ENCODE measurements at places on chromosomes 7 and 10.

GRCh38 chr7:148084138-148084537, 506.4 kb upstream of the C7orf33 start:
- no peak for DNase-seq

GRCh38 chr10:93077860-93078337, 4.2 kb downstream of the CYP26A1 start:
- DNase-seq = no peak

DNA sequence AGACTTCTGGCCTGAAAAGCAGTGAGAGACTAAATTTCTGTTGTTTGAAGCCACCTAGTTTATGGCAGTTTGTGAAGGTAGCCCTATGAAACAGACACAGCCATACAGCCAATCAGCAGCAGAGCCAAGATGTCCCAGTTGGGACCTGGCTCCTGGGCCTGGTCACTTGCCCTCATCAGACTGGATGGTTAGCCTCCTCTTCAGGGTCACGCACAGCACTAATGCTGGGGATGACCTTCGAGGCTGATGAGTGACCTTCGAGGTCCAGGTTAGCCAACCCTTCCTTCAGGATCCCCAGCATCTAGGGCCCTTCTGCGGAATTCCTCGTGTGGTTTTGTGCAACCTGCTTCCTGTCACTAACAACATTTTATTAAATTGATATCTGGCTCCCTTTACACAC, 229.7 kb downstream of the FANK1 start:
- no peak for DNase-seq

DNA sequence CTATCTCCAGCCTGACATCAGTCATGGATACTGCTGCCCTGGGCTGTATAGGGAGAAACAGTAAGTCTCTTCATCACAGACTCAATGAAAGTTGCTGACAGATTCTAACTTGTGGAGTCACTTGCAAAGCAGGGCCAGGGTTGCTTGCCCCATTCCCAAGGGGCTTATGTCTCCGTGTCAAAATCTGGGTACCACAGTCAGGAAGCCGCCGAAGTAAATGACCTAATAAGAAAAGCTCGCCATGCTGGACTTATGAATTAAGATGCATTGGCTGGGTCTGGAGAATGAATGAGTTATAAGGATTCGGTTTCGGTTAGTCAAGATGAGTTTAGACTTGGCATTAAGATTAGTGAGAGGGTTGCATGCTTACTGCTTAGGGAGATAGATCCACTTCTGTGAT, 10.8 kb upstream of the OR6V1 start:
- DNase-seq = no peak

GRCh38 chr7:27835376-27835775, 95.4 kb downstream of the TAX1BP1 start:
- DNase-seq = no peak

GRCh38 chr10:12482587-12482986, 133.2 kb downstream of the CAMK1D start:
- DNase-seq = no peak

DNA sequence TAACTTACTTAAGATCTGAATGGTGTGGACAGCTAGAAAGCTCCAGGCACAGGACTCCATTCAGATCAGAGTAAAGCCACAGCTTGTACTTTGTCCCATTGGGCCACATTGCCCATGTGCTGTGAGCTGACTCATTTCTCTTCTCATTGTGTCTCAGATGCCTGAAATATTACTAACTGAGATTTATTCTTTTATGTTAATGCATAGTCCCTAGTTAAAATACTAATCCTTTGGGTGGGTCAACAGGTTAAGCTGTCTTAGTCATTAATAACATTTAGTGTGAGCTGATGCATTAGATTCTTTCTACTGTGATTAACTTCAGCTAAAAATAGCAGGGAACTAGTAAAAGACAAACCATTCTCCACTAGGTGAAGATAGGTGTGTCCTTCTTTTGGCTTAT, 104.7 kb upstream of the ARMC3 start:
- DNase-seq = no peak

- no peak for DNase-seq
Observed at GRCh38 chr7:67206452-67206851, 209.8 kb downstream of the TYW1 start.

DNA sequence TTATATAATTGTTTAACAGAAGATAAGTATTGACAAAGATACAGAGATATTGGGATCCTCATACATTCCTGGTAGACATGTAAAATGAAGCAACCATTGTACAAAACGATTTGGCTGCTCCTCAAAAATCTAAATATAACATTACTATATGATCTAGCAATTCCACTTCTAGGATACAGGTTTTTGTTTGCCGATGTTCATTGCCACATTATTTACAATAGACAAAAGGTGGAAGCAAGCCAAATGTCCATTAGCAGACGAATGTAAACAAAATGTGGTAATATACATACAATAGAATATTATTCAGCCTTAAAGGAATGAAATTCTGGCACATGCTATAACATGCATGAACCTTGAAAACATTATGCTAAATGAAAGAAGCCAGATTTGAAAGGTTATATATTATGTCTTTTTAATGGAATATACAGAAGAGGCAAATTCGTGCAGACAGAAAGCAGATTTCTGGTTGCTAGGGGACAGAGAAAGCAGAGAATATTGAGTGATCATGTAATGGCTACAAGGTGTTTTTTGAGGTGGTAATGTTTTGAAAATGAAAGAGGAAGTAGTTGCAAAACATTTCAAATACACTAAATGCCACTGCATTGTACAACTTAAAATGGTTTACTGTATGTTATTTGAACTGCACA, 44.9 kb downstream of the POLR1F start:
- DNase-seq = no peak

DNA sequence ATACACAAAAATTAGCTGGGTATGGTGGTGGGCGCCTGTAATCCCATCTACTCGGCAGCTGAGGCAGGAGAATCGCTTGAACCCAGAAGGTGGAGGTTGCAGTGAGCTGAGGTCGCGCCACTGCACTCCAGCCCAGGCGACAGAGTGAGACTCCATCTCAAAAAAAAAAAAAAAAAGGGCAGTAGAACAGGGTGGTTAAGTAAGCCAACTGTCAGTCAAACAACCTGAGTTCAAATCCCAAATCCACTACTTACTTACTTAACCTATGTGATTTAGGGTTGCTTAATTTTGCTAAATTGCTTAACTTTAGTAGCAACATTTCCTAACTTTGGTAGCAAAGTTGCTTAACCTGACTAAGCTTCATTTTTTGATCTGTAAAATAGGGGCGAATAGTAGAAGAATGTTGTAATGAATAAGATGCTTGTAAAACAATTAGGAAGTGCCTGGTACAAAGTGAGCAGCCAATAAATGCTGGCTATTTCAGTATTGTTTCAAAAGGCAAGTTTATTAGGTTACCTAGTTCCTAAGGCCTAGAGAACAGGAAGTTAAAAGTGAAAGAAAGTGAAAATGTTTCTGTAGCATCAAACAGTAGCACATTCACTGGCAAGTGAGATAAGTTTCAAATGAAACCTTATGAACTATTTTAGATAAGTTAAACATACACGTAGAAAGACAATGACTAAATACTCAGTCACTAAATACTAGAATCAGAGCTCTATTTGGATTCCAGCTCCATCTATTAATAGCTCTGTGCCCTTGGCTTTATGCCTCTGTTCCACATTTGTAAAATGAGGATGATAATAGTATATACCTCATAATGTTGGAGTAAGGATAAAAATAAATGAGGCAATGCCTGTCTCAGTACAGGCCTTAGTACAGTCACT, 64.3 kb downstream of the HOXA1 start:
- no peak for DNase-seq

- DNase-seq = no peak
Observed at GRCh38 chr10:17427666-17428350, 26.6 kb downstream of the ST8SIA6 start.

DNA sequence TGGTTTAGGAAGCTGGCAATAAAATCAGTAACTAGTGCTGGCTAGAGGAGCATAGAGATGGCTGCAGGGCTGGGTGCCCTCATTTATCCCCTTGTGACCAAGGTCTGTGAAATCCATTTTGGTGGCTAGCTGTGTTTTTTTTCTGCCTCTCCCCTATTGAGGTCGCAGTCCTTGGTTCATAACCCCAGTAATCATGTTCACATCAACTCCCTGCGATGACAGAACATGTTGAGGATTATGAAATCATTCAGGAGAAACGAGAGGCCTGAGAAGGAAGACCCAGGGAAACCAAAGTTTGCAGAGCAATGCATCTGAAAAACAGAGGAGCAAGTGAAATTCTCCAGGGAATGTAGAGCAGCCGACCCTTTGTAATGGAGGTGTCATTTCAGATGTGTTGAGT, 126.9 kb downstream of the TACC2 start:
- no peak for DNase-seq

DNA sequence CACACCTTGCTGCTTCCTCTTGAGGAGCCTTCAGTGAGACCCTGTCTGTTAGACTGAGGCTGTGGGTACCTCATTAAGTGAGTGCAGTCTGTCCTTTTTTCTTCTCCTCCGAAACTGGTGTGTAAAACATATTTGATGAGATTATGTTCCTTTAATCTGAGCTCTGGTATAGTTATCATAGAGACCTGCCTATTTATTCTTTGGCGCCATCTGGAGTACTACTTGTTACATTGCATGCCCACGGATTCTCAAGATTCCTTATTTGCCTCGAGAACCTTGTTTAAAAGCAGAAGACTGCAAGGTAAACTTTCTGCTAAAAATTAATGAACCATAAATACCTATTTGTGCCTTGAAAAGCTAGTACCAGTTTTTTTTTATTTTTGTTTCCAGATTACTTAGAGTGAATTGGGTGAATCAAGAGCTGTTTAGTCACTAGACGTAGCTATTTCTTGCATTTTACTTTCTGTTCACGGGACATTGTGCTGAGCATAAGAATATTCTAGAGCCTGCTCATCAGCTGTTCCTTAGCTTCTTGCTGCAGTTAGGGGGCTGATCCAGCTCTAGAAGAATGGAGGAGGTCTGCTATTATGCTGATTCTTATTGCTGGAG, 16.9 kb upstream of the STMP1 start:
- no peak for DNase-seq

DNA sequence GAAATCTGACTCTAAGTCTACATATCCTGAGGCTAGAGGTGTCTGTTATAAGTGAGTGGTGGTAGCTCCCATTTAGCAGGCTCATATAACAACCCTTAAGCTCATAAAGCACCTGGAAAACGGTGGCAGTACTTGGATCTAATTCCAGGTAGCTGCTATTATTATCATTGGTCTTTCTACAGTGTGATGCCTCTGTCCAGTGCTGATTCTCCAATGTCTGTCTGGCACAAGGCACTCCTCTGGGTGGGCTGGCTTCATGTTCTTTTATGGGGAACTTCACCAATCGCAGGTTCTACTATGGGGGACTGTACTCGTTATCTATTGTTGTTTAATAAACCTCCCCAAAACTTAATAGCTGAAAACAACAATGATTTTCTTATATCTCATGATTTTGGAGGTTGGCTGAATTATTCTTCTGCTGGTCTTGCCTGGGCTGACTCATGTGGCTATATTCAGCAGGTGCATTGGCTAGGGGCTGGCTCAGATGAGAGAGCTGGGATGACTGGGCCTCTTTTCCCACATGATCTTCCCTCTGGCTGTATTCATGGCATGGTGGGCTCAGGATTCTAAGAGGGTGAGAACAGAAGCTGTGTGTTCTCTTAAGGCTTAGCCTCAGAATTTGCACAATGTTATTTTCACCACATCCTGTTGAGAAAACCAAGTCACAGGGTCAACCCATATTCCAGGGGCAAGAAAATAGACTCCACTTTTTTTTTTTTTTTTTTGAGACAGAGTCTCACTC, 93.0 kb upstream of the PCGF5 start:
- DNase-seq = no peak

- DNase-seq = no peak
Observed at GRCh38 chr7:155363852-155364600, 66.3 kb downstream of the INSIG1 start.

DNA sequence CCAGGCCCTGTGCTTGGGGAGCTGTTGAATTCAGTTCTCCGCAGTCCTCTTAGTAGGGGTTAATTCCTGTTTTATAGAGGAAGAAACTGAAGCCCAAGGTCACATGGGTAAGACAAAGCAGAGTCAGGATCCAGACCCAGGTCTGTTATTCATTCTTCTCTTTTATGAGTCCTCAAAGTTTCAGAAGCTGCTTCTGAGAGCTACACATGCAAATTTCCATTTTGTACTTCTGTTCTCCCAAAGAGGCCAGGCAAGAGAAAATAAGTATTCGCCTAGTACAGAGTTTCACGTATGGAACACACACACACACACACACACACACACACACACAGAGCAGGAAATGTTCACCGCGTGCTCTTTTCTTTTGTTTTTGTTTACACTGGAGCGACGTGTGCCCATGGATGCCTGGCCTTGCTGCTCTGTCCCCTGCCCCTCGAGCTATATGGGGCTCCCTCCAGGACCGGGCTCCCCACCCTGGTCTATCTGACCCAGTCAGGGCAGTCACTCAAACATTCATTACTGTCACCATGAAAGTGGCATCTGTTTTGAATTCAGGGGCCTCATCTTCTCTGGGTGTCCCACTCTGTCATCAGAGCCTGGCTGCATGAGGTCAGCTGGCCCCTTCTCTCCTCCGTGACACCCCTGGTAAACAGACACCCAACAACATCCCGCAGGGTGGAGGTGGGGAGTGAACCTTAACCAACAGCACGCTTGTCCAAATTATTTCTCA, 84.4 kb downstream of the TNS3 start:
- DNase-seq = no peak

DNA sequence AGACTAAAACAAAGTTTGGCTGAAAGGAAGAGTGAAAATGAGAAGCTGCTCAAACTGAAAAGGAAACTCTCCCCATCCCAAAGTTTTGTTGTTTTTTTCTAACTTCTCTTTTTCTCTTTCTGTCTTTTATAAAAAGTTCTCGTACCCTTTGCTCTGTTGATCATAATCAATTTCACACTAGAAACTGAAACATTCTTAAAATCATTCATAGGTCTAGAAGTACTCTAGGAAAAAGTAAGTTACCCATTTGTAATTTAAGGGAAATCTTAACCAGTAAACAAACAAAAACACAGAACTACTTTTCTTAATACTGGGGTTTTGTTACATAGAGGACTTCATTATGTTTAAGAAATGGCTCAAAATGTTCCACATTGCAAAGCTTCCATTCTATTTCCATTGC, 339.8 kb downstream of the SEMA3D start:
- DNase-seq = no peak

DNA sequence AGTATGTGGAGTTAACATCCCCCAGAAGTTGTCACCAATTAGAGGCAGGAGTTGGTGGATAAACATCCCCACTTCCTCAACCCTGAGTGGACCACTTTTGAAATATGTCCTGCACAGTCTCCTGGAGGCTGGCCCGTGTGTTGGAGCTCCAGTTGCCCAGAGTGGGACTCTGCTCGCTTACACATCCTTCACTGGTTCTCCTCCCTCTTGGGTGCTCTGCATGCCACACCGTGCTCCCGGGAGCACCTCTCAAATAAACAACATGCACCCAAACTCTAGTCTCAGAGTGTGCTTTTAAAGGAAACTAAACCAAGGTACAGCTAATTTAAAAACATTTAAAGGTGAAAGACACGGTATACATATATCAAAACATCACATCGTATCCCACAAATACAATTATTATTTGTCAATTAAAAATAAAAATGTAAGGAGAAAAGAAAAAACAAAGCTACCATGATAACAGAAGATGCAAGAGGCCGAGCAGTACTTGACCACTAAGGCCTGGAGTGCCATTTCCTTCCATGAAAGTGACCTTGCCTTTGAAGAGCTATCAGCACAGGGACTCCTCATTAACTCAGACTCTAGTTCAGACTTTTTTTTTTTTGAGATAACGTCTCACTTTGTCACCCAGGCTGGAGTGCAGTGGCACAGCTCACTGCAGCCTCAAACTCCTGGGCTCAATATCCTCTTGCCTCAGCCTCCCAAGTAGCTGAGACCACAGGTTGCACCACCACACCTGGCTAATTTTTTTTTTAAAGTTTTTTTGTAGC, 47.8 kb upstream of the SAMD8 start:
- DNase-seq = no peak

GRCh38 chr10:10684972-10685371, 332.7 kb upstream of the CELF2 start:
- no peak for DNase-seq

Data from activated T-helper 9 cell treated with anti-CD3 and anti-CD28 coated beads, Interleukin-2, amount 50 U/mL, for 16 hours (primary cell).